Fibroblast of villous mesenchyme (primary cell): ENCODE measurements at places on chromosomes 2 and 18. TPM values are rescaled to one million over a fixed set of nuclear protein-coding genes. Genes with fewer than 3 reads are reported as not detected.
A peak's percentile ranks its signal among the peaks of the same experiment; 100 is the strongest.

CRYGB gene
- total RNA-seq = not detected in 2 replicates

- no peak for DNase-seq
These were observed 306.4 kb downstream of the RBM43 start for GRCh38 chr2:150955231-150955630.

DNA sequence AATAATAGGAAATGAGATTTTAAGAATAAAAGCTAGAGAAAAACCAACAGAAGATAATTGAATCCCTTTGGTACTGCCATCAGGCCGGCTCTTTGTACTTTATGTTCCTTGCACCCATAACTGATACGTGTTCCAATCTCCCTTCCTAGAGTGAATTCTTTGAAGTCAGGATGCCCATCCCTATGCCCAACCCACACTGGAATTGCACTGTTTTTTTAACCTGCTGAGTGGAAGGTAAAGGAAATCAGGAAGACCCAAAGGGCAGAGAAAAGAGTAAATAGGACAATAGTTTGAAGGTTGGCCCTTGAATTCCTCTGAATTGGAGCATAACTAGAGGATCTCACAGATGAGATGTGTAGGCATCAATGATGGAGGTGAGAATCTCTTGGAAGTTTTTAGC is 4.4 kb upstream of the ATG16L1 start:
- DNase-seq = no peak

DNA sequence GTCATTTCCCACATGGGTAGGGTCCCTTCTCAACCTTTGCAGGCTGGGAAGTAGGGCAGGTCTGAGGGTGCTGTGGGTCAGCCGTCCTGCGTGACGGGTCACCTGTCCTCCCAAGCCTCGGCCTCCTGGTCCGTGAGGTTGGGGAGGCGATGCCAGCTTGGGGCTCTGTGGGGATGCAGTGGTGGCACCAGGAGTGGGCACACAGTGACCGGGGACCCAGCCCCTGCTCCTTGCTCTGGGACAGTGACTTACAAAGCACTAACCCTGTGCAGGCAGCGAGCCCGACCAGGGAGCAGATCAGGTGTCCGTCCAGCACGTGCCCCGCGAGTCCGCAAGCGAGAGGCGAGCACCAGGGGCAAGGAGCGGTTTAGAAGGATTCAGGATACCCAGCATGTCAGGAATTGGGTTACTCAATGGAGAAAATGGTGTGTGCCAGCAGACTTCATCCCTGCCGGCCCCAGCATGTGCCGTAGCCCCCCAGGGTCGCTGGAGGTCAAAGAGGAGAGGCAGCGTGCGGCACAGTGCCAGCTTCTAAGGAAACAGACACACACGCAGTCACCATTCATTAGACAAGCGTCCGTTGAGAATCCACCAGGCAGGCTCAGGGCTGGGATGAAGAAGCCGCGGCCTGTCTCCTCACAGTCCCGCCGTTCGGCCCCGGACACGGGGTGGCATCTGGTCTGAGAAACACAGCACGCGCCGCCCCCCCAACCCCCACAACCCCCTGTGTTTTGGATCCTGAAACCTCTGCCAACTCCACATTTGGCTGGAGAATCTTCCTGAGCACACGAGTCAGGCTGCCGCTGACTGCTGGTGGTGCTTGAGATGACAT is 11.7 kb downstream of the COLEC11 start:
- no peak for DNase-seq

- no peak for DNase-seq
These were observed 5.8 kb upstream of the D2HGDH start for GRCh38 chr2:241728627-241729026.

DNA sequence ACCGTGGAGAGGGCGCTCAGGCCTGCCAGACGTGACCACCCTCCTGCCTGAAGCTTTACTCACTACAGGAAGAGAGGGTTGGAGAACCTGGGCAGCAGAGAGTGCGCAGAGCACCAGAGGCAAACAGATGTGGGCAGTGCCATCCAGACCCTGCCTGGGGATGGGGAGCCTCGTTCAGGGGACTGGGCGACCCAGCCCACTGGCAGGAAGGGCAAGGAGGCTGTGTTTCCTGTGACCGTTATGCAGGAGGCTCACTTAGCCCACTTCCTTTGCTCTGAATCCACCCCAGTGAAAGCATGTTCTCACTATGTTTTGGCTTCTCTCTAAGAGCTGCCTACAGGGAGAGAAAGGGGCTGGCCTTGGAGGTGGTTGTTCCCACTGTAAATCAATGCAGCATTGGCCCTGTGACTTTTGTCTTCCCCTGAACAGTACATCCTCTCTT is 23.0 kb upstream of the ACKR3 start:
- no peak for DNase-seq

DNA sequence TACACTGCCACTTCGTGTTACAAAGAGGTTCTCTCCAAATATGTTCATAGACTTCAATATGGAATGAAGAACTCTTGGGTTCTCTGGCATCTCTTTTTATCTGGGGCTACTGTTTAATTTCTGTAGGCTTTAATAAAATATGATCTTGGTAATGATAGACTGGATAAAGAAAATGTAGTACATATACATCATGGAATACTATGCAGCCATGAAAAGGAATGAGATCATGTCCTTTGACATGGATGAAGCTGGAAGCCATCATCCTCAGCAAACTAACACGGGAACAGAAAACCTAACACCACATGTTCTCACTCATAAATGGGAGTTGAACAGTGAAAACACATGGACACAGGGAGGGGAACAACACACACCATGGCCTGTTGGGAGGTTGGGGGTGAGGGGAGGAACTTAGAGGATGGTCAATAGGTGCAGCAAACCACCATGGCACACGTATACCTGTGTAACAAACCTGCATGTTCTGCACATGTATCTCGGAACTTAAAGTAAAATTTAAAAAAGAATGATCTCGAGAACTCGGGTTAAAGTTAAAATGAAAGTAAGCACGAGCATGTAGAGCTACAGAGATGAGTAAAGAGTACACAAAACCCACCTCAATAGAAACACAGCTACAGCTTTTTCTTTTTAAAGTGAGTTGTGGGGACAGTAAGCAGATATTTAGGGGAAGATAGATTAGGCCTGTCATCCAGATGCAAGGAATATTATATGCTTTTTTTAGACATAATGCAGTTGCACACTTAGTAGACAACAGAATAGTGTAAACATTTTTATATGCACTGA is 102.3 kb downstream of the SGPP2 start:
- no peak for DNase-seq

DNA sequence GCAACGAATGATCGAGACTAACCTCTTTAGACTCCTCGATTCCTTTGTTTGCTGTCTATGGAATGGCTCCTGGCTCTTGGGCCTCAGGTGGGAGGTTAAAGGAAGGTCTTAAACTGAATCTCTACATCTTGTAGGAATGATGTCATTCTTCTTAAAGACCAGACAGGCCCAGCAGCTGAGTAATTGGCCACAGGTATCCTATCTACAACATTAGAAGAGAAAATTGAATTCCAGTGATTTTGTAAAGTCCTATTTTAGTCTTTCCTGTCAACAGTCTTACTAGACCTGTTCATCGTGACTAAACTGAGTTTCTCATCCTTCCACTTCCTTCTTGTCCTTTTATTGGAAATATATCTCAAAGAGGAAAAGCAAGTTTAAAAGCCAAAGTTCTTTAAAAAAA is 274.8 kb downstream of the ALPK2 start:
- no peak for DNase-seq

CKAP2L gene
- total RNA-seq = 6.8 and 10.4 TPM in 2 replicates

DNA sequence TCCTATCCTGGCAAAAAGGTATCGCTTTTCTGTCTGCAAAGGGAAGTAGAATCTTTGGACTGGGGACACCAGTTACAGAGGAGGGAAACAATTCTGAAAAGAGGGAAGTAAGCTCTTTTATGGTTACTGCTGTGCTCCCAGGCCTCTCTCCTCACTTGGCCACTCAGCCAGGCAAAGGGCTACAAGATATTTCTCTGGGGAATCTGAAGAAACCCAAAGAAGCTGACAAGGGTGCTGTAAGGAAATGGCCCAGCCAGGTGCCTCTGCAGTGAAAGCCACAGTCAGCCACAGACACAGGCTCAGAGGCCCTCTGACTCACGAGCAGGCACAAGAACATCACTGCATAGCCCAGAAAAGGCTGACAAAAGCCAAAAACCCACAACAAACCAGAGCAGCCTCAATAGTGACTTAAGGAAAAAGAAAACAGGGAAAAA is 5.8 kb downstream of the HDLBP start:
- DNase-seq = peak; percentile 50

ANKRD23 gene
- total RNA-seq = 1.3 TPM in 2 replicates

STEAP3 gene
- total RNA-seq = 14.5 and 17.7 TPM in 2 replicates

DNA sequence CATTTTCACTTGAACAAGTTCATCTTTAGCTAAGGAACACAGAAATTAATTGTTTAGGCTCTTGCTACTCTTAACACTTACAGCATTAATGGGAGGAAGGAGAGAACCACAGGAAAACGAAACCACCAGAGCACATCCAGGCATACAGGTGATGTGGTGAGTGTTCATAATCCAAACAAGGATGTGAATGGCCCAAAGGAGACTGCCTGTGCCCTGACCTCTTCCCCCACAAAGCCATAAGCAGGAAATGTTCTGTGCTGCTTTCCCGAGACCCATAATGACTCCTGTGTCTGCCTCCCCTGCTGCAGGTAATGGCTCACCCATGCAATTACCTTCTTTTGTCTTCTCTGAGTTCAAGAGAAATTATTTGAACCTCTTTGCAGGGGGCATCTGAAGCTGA is 295.9 kb upstream of the LINC00305 start:
- no peak for DNase-seq

DNA sequence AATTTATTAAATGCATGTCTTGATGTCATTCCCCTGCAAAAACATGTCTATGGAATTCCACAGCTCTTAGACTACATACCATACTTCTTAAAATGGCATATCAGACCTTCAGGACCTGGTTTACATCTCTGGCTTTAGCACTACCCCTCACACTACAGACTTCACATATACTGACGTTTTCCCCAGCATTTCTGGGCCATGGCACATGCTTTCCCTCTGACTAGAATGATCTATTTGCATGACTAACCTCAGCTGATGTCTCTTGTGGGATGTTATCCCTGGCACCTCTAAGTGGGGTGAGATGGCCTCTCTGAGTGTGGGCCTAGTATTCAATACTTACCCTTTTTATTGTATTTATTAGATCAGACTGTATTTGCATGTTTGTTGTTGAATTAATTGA is 381.6 kb downstream of the ERBB4 start:
- no peak for DNase-seq

GRCh38 chr2:212712991-212713390 is 174.4 kb upstream of the ERBB4 start:
- DNase-seq = no peak

PKDCC gene
- 8.2 and 31.2 TPM in 2 replicates for total RNA-seq

SLC4A3 gene
- 5.6 and 7.7 TPM in 2 replicates for total RNA-seq

- DNase-seq = no peak
These were observed 241.0 kb downstream of the NYAP2 start for GRCh38 chr2:225640550-225640949.

DNA sequence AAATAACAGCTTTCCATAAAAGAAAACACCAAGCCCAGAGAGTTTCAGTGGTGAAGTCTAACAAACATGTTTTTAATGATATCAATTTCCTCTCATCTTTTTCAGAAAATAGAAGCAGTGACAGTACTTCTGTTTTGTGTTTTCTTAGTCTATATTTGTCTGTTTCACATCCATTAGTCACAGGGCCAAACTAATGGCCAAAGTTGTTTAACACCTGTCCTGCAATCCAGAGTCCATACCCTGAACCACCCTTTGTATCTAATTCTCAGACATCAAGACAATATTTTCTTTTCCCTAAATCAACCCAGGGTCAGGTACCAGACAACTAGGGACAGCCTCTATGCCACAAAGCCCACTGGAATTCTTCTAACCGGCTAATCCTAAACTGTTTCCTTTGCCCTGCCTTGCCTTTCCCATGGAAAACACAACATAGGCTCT is 25.9 kb downstream of the TMSB10 start:
- DNase-seq = no peak

GRCh38 chr18:67417864-67418523 is 98.5 kb downstream of the DSEL start:
- DNase-seq = peak; percentile 87

- DNase-seq = no peak
These were observed 79.1 kb downstream of the RBBP8 start for GRCh38 chr18:23012249-23012648.

CD8B2 gene
- total RNA-seq = not detected in 2 replicates

OSBPL6 gene
- 3.9 and 6.5 TPM in 2 replicates for total RNA-seq

- no peak for DNase-seq
These were observed 53.8 kb downstream of the PRKCE start for GRCh38 chr2:45705233-45705632.

DNA sequence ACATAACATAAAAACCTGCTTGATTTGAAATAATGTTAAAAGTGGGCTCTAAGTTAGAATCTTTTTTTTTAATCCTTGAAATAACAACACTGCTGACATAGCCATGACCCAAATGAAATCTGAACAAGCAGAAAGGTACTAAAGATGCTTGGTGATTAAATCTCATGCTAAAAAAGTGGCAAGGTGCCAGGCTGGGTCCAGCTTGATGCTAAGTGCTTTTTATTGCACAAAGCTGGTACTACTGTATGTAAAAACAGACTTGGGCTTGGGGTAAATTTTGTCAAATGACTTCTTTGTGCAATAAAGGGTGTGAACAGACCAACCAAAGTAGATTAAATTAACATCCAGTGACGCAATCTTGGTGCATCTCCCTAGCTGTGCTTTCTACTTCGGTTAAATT is 13.4 kb downstream of the BCL11A start:
- no peak for DNase-seq

- no peak for DNase-seq
These were observed 352.0 kb downstream of the RNF144A start for GRCh38 chr2:7269106-7269643.

INHBB gene
- under 0.01 TPM in 2 replicates for total RNA-seq

ALLC gene
- under 0.01 TPM in 1 of 2 replicates, not detected in the other for total RNA-seq

GRCh38 chr2:146523196-146523595 is 1321.6 kb upstream of the ACVR2A start:
- DNase-seq = peak; percentile 13

CHST9 gene
- total RNA-seq = not detected in 2 replicates

DNA sequence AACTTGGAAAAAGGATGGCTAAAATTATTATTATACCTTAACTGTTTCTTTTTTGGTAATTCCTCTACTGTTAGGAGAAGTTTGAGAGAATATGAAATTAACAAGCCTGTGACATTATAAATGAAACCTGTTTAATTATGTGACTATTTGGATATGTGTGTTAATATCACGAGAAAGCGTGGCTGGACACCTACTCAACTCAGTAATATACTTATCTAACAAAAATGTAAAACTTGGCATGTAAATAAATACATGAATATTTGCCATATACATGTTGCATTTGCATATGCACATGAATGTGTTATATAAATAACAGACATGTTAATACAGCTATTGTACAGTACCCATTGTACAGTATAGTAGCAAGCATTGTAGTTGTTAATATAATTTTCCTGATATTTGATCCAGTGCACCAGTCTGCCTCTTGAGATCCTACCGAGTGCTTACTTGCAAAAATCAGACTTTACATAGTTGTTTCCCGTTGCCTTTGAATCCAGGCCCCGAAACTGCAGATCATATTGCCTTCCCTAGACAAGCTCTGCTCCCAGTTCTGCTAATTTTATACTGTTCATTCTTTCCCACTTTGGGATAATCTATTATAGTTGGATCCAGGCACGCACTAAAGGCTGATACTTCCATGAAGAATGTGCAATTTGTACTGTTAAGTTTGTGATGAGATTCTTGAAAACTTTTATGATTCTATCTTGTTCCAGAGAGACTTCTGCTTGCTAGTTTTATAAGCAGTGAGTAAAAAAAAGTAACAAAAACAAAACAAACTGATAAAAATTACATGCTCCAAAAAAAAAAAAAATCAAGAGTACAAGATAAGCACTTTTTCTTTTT is 395.6 kb downstream of the ARHGAP15 start:
- DNase-seq = peak; percentile 73

- DNase-seq = no peak
These were observed 84.5 kb downstream of the RAPH1 start for GRCh38 chr2:203450561-203450960.

RAB27B gene
- 3.9 and 6.5 TPM in 2 replicates for total RNA-seq

- DNase-seq = no peak
These were observed 516.0 kb upstream of the FAM98A start for GRCh38 chr2:34115076-34115475.
